ENCODE measurements at places on chromosomes 12 and 14.
A peak's percentile ranks its signal among the peaks of the same experiment; 100 is the strongest.

- DNase-seq = no peak
These were observed 4.8 kb upstream of the KRT74 start for GRCh38 chr12:52578469-52578868.

DNA sequence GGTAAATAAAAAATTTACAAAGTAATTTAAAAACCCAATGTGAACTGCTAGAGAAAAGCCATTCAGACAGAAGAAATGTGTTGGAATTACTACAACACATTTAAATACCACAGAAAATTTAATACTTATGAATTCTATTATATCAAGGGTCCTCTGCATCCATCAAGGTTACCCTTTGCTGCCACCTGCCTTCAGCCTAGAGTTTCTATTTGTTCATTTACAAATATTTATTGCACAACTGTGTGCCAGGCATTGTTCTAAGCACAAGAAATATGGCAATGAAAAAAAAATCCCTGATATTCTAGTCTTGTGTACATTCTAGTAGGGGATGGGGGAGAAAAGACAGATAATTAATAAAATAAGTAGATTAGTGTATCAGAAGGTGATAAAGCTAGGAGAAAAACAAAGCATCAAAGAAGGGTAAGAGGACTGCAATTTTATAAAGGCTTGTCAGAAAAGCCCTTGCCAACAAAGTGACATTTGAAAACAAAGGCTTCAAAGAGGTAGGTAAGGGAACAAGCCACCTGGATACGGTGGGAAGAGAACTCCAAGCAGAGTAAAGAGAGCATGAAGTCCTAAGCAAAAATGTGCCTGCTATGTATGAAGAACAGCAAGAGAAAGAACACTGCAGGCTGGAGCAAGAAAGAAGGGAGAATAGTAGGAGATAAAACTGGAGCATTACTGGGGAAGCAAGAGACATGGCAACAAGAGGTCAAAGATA, 59.1 kb upstream of the SLC6A13 start:
- DNase-seq = peak; percentile 5

DNA sequence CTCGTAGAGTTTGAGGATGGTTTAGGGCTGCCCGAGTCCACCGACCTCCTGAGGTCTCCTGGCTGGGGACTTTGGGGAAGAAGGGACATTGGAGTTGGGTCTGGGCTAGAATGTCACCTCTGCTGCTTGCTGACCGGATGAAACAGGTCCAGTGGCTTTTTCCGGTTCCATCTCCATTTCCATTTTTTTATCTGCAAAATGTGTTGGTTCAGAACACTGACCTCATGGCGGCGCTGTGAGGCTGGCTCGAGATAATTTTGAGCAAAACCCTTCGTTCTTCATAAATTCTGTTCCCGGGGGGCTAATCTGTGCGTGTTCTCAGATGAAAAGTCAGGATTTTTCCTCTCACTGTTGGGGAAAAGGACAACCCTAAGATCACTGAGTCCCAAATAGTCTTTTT, 11.7 kb upstream of the MYL2 start:
- DNase-seq = no peak

GRCh38 chr14:52272375-52272774, 4.9 kb downstream of the PTGDR start:
- no peak for DNase-seq

DNA sequence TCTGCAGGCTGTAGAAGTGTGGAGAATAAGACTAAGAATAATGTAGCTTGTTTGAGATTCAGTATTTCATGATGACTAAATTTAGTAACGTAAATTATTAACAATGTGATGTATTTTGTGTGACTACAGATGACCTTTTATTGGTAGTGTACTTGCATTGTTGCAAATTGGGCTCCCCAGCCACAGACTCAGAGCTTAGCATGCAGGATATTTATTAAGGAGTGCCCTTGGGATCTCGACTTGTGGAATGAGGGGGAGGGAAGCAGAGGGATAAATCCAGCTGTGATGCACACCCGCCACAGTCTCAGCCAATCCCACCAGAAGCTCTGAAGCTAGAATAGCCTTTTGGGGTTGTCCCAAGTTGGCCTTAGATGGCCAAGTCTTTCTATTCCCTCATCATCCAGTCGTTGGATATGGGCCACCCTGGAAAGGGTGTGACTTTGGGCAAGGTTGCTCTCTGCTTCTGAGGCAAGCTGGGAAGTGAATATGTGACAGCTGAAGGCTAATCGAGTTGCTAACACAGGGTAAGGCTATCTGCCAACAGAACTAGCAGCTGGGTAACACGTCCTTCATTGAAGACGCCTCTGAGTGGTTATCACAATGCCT, 42.1 kb upstream of the USP44 start:
- peak; percentile 92 for DNase-seq

- DNase-seq = no peak
These were observed 319.6 kb upstream of the RTL1 start for GRCh38 chr14:101223127-101223526.

DNA sequence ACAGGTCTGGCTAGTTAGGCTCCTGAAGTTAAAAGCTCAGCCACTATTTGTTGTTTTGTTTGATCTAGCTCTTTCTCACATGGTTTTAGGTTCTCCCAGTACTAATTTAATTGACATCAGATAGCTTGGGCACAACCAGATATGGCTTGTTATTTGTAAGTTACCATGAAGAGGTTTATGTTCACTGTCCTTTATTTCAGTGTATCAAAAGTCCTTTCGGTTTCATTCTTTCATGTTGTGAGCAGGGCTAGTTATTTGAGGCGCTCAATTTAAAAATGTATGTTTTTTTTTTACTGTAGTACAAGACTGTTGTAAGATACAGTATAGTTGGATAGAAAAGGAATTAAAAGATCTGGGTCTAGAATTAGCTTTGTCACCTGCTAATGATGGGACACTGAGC, 7.0 kb downstream of the GPX2 start:
- DNase-seq = no peak

DNA sequence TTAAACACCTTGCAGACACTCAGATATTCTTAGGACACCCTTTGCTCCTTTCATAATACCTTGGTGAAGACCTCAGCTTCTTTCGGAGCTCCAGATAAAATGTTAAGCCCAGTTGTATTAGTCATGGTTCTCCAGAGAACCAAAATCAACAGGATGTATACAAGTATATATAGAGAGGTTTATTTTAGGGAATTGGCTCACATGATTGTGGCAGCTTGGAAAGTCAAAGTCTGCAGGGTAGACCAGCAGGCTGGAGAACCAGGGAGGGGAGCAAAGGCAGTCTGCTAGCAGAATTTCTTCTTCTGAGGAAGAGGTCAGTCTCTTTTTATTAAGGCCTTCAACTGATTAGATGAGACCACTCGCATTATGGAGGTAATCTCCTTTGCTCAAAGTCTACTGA, 6.9 kb upstream of the IGF1 start:
- no peak for DNase-seq
